ENCODE measurements at places on chromosomes 2 and 18.

DNA sequence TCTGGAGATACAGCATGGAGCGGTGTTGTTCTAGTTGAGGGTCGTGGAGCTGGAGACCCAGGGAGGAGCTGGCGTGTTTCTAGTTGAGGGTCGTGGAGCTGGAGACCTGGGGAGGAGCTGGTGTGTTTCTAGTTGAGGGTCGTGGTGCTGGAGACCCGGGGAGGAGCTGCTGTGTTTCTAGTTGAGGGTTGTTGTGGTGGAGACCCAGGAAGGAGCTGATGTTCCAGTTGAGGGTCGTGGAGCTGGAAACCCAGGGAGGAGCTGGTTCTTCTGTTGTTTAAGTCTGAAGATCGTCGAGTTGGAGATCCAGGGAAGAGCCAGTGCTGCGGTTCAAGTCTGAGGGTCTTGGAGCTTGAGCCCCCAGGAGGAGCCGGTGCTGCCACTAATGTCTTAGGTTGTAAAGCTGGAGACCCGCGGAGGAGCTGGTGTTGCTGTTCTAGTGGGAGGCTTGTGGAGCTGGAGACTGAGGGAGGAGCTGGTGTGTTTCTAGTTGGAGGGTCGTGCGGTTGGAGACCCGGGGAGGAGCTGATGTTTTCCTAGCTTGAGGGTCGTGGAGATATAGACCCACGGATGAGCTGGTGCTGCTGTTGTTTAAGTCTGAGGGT is 155.3 kb downstream of the RTP5 start:
- no peak for DNase-seq

DNA sequence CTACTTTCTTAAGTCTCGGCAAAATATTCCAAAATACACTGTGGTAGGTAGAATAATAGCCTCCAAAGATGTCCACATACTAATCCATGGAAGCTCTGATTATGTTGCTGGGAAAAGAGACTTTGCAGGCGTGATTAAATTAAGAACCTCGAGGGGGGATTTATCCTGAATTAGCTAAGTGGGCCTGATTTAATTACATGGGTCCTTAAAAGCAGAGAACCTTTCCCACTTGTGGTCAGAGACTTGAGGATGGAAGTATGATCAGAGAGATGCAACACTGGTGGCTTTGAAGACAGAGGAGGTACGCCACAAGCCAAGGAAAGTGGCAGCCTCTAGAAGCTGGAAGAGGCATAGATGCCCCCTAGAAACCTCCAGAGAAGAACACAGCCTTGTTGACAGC is 2.8 kb downstream of the DYM start:
- DNase-seq = no peak

GRCh38 chr2:196640031-196640548 is 575 bp downstream of the CCDC150 start:
- no peak for DNase-seq

DNA sequence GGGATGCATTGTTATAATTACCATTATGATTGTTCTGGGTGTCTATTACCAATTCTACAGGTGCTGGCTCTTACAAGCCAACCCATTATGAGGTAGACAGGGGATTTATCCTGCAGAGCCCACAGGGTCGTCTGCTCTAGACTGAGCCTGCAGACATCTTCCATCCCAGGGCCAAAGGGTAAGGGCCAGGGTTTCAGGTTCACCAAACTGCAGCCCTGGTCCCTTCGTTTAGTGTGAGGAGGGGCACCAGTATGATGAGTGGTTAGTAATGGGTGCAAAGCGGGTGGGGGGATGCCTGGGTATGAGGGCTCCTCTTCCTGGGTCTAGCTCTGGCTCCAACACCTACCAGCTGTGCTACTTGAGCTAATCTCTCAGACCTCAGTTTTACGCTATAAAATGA is 1.2 kb upstream of the ARID5A start:
- DNase-seq = no peak
